ENCODE measurements at places on chromosomes 16 and 17. TPM values are rescaled to one million over a fixed set of nuclear protein-coding genes. Genes with fewer than 3 reads are reported as not detected.

- no peak for DNase-seq
These were observed 6.7 kb upstream of the GOSR2 start for GRCh38 chr17:46916211-46916610.

The GID4 gene
- total RNA-seq = 9.6 TPM

The CMTM4 gene
- total RNA-seq = 3.5 TPM

The SPNS3 gene
- 1.9 TPM for total RNA-seq

The SCGB1C2 gene
- not detected for total RNA-seq

All from activated CD4-positive, alpha-beta T cell treated with anti-CD3 and anti-CD28 coated beads, Interleukin-2, amount 10 ng/mL, durations not matched to agents 24 days and 14 days (primary cell).